Mesenchymal stem cell (in vitro differentiated cells and primary cell): ENCODE measurements at places on chromosomes 6 and 20.

DNA sequence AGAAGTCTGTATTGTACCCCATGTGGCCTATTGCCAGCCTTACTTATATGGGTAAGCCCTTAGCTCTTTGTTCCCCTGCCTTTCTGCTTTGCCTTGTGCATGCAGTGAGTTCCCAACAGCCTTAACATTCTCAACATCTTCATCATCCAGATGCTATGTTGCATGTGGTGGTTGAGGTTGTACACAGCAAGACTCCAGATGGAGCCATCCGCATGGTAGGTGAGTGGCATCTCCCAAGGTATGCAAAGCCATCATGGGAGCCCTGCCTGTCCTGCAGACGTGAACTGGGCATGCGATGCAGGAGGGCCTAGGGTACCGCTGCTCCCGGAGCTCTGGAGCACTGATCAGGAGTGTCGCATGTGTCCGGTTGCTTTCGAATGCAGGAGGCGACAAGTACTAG lies 16.1 kb downstream of the CEP43 start:
- no peak for DNase-seq

- no peak for DNase-seq
Measured at GRCh38 chr6:129032602-129033001, 149.7 kb downstream of the LAMA2 start.

GRCh38 chr6:43412541-43412940 lies 14.8 kb upstream of the ABCC10 start:
- no peak for DNase-seq

DNA sequence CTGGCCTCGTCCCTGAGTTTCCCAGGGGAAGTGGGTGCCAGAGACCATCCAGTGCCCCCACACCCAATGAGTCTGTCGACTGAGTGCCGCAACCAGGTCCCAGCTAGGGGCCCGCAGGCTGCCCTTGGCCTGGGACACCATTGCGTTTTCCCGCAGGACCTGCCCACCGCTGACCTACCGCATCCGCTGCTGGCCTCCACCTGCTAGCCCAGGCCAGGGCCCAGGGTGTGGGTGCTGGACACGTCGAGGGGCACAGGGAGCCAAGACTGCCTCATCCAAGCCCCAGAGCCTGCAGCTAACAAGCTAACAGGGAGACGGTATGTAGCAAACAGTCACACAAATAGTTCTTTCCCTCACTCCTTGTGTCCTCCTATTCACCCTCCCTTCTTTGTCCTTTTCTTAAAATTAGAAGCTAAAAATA lies 97.7 kb downstream of the TMEM242 start:
- no peak for DNase-seq

DNA sequence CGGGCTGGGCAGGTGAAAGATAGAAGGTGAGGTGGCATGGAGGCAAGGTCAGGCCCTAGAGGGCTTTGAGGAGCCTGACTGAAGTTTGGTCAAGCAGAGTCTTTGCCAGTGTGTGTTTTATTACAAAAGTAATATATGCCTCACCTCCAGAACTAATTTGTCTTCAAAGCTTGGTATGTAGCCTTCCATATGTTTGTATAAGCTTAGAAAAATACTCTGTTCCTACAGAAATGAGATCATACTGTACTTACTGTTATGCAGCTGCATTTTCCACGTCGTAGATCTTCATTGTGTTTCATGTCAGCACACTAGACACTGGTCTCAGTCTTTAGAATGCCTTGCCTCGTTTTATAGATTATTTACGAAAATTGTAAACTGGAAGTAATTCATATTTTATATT lies 61.8 kb downstream of the ANKS1A start:
- no peak for DNase-seq

GRCh38 chr6:149948011-149948410 lies 6.2 kb downstream of the ULBP2 start:
- DNase-seq: no peak

DNA sequence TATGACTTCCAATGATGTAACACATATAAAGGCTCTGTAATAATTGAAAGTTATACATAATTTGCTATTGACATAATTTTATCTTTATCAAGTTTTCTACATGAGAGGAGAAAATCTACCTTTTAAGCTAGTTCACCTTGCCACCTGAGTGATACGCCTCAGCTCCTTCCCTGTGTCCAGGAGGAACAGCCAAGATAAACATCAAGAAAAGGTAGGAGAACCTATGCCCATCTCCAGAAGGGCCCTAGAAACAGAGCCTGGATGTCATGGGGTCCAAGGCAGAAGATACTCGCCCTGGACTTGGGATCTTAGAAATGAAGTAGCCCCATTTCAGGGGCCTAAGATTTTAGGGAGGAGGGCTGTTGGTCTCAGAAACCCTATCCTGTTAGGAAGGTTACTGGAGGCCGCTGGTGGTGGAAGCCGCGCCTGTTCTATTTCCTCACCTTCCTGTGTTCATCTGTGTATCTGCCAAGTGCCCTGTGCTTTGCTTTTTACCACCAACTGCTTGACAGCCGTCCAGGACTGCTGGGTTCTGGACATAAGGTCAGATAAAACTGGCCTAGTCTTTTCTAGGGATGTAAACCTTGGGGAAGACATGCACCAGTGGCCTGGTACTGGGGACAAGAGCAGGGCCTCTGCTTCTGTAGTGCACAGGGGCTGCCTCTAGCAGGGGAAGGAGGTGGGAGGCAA lies 178.5 kb downstream of the ARID1B start:
- no peak for DNase-seq

DNA sequence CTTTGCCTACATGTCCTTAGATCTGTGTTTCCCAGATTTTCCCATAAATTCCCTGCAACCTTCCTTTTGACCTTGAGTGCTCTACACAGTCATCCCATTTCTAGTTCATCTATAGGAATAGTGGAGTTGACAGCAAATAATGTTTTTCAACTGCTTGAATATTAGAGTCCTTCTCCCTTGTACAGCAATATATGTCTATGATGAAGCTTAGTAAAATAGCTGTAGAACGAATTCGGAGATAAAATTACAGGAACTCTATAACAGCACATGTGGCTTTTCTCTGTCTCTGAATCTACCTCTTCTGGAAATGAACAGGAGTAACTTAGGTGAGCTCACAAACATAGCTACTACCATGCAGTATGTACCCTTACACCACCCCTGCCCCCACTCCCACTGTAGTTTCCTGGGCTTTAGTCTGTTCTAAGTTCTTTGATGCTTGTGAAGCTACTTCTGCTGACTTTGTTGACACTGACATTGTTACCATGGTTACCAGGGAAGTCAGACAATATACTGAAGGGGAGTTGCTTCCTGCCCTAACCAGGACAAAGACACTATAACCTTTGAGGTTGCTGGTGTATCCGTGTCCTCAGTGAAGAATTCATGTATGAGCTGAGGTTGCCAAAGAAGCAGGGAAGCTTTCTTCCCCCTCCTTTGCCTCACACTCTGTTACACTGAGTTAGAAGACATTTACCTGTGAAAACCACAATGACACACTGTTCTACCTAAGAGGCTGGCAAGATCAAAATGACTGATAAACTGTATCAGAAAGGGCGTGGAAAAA lies 35.8 kb upstream of the SHLD1 start:
- peak; percentile 85 for DNase-seq

GRCh38 chr6:41734666-41735426 lies 562 bp downstream of the TFEB start:
- peak; percentile 87 for DNase-seq

DNA sequence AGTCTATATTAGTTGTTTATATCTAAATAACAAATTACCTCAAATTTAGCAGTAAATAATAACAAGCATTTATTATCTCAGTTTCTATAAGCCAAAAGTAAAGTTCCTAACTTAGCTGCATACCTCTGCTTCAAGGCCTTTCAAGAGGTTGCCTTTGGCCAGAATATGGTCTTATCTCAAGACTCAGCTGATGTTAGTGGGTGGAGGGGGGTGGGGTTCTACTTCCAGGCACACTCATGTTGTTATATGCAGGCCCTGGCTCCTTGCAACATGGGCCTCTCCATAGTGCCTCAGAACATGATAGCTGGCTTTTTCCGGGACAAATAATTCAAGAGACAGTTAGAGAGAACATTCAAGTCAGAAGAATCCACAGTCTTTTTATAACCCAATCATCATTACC lies 266.0 kb downstream of the ADGRB3 start:
- no peak for DNase-seq

DNA sequence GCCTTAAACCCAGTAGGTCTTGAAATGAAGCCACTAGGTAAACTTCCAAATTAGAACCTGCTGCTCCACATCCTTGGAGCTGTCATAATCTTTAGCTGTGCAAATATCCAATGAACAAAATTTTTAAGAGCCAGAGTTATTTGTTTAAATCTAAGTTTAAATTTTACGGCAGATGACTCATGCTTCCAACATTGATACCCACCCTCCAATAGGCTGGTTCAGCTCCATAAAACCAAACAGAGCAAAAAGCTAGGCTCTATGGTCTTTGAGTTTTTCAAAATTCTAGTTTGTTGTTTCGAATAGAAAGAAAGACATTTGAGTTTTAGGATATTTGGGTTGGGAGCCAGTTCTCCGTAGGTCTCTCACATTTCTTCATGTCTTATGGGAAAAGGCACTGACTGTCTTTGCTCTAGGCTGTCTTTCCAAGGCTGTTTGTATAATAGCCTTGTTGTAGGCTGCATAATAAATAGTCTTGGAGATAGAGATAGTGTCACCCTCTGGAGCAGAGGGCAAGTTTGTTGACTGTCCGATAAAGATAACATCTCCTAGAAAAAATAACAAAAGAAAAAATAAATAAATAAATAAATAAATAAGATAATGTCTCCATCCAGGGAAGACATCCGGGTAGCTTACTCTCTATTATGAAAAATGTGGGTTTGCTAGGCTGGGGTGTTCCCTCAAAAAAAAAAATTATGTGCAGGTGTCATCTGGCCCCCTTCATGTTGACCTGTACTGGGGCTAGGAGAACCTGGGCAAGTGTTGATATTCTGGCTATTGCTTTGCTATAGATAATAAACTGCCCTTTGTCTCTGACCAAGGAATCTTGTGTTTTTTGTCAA lies 36.5 kb downstream of the SLC2A12 start:
- no peak for DNase-seq

DNA sequence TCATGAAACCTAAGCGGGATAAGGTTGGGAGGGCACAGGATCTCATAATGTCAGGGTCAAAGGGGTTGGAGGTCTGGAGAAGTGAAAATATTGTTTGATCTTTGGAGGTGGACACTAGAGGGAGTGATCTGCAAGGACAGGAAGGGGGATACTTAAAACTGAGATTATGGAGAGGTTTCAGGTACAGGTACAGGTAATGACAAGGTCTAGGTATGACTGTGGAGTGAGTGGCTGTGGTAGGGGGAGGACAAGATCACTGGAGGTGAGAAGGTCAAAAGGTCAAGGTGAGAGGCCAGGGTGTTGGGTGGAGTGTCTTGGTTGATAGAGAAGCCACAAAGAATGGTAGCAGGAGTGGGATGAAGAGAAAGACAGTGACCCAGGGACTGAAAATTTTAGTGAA lies 16.8 kb upstream of the NOTCH4 start:
- DNase-seq: no peak

DNA sequence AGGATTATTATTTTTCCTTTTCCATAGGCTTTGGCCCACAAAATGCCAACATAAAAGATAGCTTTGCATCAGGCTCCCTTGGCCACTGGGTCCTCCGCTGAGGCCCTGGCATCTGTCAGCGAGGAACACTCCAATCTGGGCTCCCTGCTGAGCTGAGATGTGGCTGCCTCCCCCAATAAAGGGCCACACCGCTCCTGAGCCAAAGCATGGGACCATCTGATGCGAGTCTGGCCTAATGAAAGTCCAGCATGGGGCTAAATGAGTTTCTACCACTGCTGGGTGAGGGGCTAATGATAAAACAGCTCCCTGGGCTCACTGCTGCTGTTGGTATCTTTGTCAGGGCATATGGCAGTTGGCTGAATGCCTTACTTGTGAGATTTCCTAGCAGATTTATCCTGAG lies 817.5 kb upstream of the SLC35B3 start:
- no peak for DNase-seq

- peak; percentile 68 for DNase-seq
Measured at GRCh38 chr6:144190593-144190992, 40.3 kb downstream of the STX11 start.

GRCh38 chr6:24990944-24991809 lies 55.4 kb upstream of the RIPOR2 start:
- DNase-seq: no peak

DNA sequence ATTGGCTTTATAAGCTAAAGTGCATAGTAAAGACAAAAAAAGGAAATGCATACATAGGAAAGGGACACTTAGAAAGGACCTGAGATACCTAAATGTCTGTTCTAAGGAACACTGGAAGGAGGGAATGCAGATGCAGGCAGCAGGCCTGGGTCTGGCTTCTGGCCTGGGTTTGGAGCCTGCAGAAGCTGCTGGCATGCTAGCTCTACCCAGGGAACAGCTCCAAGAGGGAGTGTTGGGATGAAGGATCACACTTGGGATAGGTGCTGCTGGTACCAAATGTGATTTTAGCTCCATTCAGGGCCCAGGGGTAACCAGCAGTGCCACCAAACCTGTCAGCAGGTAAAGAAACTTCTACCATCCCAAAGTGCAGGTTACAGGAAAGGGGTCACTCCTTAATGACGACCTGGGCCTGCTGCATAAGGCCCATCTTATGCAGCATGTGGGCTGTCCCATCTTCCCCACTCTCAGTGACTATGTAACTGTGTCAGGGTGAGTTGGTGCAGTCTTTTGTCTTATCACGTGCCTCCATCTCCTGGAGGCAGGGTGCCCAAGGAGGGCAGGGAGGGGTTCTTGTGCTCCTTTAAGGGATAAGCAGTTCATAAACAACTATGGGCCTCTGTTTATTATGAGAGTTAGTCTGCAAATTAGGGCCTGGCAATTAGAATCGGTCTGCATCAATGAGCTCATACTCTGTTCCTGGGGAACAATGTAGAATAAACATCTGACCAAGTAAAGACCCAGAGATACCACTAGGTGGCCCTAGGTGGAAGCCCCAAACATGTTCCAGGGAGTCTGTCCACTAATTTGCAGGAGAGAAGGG lies 26.9 kb downstream of the DDX27 start:
- peak; percentile 61 for DNase-seq

DNA sequence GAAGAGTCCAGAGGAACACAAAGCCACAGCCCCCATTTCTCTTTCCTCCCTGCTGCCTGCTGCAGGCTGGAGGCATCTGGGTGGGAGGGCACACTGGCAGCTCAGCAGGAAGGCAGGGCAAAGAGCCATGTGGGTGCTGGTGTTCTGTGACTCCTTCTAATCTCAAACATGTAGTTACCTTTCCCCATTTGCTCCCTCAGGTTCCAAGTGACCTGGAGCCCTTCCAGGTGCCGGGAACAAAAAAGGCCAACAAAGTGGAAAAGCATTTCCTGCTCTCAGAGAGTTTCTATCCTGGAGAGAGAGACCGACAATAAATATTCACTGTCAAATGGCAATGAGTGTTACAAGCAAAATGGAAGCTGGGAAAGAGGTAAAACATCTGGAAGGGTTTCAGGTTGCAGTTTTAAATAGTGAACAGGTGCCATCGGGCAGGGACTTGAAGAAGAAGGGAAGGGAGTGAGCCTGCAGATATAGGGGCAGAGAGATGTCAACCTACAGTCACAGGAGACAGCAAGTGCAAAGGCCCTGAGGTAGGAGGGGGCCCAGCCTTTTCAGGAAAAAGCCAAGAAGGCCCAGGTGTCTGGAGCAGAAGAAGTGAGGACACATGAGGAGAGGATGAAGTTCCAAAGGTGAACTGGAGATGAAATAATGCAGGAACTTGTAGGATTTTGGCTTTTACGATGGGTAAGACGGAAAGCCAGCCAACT lies 43.6 kb upstream of the IYD start:
- no peak for DNase-seq
